ENCODE measurements at places on chromosomes 16 and 17. TPM values are rescaled to one million over a fixed set of nuclear protein-coding genes. Genes with fewer than 3 reads are reported as not detected.

The ABCA10 gene
- 4.2 TPM for total RNA-seq

The UBE2I gene
- total RNA-seq = 97.1 TPM

The SLFN14 gene
- 0.09 TPM for total RNA-seq

The RCVRN gene
- total RNA-seq = not detected

The CYB5B gene
- 111 TPM for total RNA-seq

The NPIPB13 gene
- 20.5 TPM for total RNA-seq

The C17orf100 gene
- 3.4 TPM for total RNA-seq

The CA5A gene
- not detected for total RNA-seq

DNA sequence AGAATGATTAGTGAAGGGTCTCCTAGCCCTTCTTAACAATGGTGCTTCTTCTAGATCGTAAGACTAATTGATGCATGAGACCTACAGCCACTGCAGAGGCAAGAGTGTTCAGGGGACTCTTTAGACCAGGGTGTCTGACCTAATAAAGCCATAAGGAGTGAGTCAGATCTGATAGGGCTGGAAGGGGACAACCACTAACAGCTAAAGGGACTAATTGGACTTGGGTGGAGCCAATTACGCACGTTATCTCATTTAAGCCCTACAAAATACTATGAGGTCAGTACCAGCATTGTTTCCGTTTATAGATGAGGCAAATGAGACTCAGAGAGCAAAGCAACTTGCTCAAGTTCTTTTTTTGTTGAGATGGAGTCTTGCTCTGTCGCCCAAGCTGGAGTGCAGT, 14.5 kb upstream of the RNF222 start:
- DNase-seq = no peak

DNA sequence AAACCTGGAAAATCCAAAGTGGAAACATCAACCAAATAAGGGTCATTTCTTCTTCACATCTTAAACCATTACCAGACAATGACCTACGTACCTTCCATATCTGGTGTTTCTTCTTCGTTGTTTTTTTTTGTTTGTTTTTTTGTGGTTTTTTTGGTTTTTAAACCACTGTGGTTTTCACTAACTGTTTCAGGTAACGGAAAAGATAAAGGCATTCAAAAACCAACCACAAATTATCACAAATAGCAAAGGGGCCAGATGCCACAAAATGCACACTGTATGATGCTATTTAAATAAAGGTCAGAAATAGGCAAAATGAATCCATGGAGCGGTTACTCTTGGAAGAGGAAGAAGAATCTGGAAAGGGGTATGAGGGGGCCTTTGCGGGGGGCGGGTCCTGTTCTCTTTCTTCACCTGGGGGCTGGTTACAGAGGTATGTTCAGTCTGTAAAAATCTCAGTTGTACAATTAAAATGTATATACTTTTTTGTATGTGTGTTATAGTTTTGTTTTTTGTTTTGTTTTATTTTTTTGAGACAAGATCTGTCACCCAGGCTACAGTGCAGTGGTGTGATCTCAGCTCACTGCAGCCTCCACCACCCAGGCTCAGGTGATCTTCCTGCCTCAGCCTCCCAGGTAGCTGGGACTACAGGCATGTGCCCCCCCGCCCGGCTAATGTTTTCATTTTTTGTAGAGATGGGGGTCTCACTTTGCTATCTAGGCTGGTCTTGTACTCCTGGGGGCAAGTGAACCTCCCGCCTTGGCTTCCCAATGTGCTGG, 29.6 kb downstream of the LITAF start:
- DNase-seq = no peak

DNA sequence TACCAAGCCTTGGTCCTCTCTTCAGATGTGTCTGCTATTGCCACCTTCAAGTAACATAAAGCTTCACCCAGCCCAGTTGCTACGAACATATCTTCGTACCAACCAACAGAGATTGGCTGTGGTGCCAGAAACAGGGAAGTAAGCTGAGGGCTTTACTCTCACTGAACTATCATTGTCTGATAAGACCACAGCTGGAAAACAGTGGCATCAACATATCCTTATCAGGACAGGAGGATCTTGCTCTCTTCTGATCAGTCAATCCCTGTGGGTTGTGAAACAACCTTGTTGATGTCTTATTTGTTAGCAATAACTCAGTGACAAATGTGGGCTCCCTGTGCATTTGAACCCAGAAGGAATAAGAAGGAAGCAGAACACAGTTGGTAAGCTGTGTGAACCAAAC, 446.3 kb upstream of the MAF start:
- no peak for DNase-seq

DNA sequence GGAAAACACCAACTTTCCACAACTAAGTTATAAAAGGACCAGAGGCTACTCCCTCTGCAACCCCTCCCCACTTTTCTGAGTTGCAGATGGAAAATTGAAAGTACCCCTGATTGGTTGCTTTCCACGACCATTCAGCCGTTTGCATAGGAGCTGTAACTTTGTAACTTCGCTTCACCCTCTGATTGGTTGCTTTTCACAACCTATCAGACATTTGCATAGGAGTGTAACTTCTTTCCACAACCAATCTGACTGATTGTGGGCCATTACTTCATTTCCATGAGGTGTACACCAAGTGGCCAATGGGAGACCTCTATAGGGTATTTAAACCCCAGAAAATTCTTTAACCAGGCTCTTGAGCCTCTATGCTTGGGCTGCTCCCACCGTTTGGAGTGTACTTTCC, 644.1 kb downstream of the WWOX start:
- DNase-seq = no peak

DNA sequence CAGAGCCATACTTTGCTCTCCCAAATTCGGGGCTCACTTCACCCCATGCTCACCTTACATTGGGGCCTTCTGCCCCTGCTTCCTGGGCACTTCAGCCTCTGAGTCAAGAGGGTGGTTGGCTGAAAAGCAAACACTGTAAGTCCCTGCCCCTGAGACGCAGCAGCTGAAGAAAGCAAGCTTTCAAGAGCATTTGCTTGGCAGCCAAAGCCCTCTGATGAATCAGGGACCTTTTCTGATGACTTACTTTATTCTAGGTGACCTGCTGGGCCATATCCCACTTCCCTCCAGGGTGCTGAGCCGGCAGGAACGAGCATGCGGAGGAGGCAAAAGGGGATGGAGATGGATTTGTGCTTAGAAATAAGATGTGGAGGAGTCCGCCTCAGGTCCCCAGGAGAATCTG, 147.0 kb upstream of the TNRC6C start:
- no peak for DNase-seq

All from kidney (tissue), 22 donors.